ENCODE measurements at places on chromosomes 6 and 20.

- DNase-seq, result no peak
Observed at GRCh38 chr20:17436664-17437063, 94.5 kb downstream of the BFSP1 start.

GRCh38 chr20:48098099-48098498, 312.8 kb upstream of the SULF2 start:
- no peak for DNase-seq

DNA sequence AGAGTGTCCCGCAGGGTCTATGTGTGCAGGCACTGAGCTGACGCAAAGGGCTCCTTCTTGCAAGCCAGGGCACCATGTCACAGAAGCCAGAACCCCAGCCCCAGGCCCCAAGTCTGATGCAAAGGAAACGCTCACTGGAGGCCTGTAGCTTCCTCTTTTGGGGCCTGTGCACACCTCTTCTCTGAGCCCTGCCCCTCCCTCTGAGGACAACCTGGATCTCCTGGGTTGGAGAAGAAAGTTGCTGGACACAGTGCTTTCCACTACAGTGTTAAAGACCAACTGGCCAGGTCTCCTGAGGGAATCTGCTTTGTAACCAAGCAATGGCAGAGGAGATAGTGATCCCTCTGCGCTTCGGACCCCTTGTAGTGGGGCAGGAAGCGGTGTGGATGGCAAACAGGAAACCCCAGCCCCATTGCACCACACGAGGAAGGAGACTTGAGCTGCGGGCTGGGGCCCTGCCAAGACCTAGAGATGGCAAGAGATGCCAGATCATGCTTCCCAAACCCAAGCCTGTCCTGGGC, 90.0 kb downstream of the PRND start:
- no peak for DNase-seq

- DNase-seq, result no peak
Observed at GRCh38 chr6:40276141-40276540, 311.0 kb downstream of the LRFN2 start.

GRCh38 chr6:69084746-69085335, 449.8 kb downstream of the ADGRB3 start:
- no peak for DNase-seq

DNA sequence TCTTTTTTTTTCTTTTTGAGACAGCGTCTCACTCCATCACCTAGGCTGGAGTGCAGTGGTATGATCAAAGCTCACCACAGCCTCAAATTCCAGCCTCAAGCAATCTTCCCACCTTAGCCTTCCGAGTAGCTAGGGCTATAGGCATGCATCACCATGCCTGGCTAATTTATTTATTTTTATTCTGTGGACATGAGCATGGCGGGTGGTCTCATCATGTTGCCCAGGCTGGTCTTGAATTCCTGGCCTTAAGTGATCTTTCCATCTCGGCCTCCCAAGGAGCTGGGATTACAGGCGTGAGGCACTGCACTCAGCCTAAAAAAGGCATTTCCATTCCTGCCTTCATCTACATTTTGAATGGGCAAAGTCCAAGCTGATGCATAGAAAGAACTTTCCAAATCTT, 56.2 kb upstream of the BEND3 start:
- no peak for DNase-seq

- no peak for DNase-seq
Observed at GRCh38 chr6:150766201-150766997, 99.1 kb upstream of the MTHFD1L start.

DNA sequence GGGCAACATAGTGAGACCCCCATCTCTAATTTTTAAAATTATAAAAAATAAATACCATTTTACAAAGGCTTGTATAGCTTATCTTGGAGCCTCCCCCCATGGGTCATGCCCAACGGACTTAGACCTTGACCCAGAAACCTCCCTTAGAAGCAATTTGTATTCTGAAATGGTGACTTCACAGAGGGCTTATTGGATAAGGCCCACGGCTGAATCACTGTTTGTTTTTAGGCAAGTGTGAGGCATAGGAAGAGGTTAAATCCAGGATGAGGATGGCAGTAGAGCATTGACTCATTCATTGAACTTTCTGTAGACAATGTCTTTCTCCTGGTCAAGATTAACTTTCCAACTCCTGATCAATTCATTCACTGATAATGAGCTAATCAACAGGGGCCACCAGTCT, 6.2 kb upstream of the SNAI1 start:
- DNase-seq, result no peak

DNA sequence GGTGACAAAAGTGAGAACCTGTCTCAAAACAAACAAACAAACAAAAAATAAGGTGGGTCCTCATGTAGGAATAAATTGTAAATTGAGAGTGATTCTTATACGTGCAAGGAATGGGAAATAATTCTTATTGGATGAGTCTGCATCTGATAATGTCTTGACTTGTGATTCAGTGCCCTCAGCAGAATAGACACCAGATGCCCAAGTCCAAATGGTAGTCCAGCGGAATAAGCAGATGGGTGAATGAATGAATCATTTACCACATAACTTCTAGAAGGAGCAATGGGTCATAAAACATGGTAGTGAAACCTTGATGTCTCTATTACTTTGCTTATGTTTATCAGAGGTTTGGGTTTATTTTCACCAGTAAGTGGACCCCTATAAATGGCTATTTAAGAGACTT, 747.7 kb downstream of the PHF3 start:
- DNase-seq, result no peak

GRCh38 chr6:150212778-150213177, 69.9 kb downstream of the PPP1R14C start:
- no peak for DNase-seq

DNA sequence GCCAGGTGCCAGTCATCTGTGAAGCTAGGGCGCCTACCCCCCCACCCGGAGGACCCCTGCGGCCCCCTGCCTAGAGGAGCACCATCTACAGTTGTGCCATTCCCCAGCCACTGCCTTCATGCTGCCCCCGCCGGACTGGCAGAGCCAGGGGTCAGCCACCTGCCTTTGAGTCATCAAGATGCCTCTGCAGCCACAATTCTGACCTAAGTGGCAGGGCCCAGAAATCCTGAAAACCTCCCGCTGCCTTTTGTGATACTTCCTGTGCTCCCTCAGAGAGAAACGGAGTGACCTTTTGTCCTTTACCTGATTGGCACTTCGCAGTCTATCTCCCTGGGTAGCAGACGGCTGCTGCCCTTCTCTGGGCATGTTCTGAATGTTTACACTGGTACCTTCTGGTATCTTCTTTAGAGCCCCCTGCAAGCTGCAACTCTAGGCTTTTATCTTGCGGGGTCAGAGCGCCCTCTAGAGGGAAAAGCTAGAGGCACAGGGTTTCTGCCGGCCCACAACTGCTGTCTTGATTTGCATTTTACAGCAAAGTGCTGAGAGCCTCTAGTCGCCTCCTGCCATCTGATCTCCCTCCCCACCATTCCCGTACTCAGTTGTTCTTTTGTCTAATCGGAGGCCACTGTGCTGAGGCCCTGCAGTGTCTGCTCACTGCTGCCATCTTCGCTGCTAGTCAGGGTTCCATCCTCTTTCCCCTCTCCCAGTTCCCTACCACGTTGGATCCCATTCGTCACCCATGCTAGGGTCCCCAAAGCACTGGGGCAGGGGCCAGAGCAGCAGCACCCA, 26.9 kb downstream of the SPATA2 start:
- peak; percentile 47 for DNase-seq

All from uterus (tissue), 4 donors.